Stimulated activated CD4-positive, alpha-beta T cell treated with anti-CD3 and anti-CD28 coated beads, TNF-alpha, amount 100 ng/mL, for 4 hours (primary cell): ENCODE measurements at places on chromosomes 12 and 14.

- no peak for DNase-seq
Measured at GRCh38 chr12:65643171-65643570, 181.1 kb upstream of the HMGA2 start.

DNA sequence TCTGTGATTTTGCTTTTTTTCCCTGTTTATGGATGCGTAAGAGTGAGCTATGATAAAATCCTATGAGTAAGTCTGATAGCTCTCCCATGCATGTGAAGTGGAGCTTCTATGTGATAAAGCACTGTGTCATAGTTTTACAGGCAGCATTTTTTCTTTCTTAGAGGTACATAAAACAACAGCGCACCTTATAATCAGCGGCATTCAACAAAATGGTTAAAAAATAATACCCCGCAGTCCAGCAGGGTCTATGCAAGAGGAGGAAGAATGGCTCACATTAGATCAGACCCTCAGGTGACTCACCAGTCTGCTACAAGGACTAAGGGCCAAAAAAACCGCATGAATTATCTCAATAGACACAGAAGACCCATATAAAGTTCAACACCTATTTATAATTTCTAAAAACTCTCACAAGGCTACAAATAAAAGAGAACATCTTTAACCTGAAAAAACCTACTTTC, 33.0 kb upstream of the TMEM179 start:
- DNase-seq: no peak

GRCh38 chr12:71694099-71694820, 8.4 kb downstream of the TMEM19 start:
- DNase-seq: no peak

GRCh38 chr12:80352474-80352873, 91.6 kb upstream of the PTPRQ start:
- no peak for DNase-seq

DNA sequence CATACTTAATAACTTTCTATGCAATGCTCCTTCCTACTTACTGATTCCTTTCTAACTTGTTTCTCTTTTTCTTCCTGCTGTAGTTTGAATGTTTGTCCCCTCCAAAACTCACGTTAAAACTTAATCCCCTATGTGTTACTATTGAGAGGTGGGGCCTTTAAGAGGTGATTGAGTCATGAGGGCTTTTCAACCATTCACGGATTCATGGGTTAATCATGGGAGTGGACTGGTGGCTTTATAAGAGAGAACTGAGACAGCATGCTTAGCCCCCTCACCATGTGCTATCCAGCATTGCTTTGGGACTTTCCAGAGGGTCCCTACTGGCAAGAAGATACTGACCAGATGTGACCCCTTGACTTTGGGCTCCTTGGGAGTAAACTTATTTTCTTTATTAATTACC, 66.0 kb upstream of the TRIM9 start:
- DNase-seq: no peak

- DNase-seq: peak; percentile 43
Measured at GRCh38 chr14:89773644-89774316, 180.8 kb downstream of the EFCAB11 start.

DNA sequence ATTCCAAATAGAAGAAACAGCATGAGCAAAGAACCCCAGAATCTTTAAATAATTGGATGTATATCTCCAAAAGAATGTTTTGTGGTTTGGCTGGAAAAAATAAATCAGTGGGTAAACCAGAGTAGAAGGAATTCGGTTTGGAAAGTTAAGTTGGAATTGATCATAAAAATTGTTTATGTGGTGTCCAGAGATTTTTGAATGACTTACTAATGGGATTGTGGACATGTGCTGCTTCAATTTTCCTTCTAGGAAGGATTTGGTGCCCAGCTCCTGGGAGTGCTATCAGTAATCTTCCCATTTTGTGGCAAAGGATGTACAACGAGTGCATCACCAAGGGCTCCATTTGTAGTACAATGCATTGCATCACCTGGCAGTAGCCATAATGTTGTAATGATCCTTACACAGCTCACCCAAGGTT, 224.8 kb downstream of the SLC16A7 start:
- DNase-seq: no peak

- DNase-seq: no peak
Measured at GRCh38 chr14:53951627-53952303, 4.9 kb downstream of the BMP4 start.
